ENCODE measurements at places on chromosomes 13 and 19. TPM values are rescaled to one million over a fixed set of nuclear protein-coding genes. Genes with fewer than 3 reads are reported as not detected.

GRCh38 chr13:100510208-100510957, 78.2 kb downstream of the GGACT start:
- no peak for DNase-seq

DNA sequence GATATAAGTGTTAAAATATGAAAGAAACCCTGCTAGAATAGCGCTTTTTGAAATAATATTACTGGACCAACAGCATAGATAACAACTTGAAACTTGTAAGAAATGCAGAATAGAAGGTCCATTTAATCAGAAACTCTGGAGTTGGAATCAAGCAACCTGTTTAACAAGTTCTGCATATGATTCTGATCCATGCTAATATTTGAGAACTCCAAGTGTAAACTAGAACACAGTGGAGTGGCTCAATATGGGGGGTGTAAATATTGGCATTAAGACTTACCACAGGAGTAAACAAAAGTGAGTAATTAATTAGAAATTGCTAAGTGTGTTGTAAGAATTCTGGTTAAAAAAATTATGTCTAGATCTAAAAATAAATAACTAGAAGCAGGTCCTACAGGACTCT, 151.2 kb downstream of the SLITRK1 start:
- DNase-seq, result no peak

THSD1 gene
- polyA plus RNA-seq, result 2.2 TPM

NKPD1 gene
- polyA plus RNA-seq, result not detected

GRCh38 chr19:49327878-49328544, 3.0 kb upstream of the SLC6A16 start:
- DNase-seq, result no peak

TEKTIP1 gene
- polyA plus RNA-seq, result 1.2 TPM

LSM7 gene
- polyA plus RNA-seq, result 160 TPM

TSSK6 gene
- 1.4 TPM for polyA plus RNA-seq

METTL21C gene
- not detected for polyA plus RNA-seq

DNA sequence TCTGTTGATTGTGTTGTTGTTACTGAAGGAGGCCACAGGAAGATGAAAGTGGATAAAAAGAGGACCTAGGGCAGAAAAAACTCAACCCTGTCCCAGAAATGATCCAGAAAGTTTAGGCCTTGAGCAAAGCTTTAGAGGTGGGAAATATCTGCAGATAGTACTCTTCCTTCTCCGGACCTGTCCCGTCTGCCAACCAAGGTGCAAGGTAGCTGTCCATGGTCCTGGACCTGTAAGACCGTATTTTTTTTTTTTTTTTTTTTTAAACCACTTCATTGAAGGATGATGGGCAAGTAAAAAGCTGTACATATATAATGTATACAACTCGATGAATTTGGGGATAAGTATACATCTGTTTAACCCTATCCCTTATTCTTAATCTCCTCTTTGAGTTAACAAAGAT, 225.9 kb downstream of the OLFM4 start:
- peak; percentile 63 for DNase-seq

C5AR2 gene
- polyA plus RNA-seq, result 3.0 TPM

- DNase-seq, result no peak
Observed at GRCh38 chr19:35052599-35053190, 11.2 kb downstream of the HPN start.

DNA sequence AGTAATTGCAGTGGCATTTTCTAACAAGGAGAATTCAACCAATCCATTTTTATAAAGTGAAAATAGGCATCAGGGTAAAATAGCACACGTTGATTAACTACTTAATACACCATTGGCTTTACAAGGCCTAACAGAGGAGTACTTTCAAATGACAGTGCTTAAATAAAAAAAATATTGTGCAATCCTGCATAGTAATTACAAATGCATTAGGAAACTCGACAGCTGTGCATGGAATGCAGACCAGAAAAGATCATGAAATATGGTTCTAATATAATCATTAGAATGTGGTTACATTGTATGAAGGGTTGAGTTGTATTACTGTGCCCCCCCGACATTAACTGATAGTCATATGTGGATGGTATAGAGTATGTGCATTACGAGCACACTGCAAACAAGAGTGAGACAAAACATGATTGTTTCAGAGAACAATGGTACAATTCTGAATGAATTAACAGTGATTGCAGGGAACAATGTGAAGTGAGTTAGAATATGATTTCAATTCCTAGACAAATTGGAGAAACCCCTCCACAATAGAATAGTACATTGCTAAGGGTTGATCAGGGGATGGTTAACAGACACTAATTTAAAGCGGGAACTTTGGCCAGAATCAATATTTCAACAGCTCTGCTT, 270.6 kb downstream of the GPC5 start:
- DNase-seq, result no peak

ZNF471 gene
- 2.6 TPM for polyA plus RNA-seq

PEG3 gene
- polyA plus RNA-seq, result 2.0 TPM

GRCh38 chr19:33110137-33110910, 21.6 kb upstream of the WDR88 start:
- DNase-seq, result no peak

DNA sequence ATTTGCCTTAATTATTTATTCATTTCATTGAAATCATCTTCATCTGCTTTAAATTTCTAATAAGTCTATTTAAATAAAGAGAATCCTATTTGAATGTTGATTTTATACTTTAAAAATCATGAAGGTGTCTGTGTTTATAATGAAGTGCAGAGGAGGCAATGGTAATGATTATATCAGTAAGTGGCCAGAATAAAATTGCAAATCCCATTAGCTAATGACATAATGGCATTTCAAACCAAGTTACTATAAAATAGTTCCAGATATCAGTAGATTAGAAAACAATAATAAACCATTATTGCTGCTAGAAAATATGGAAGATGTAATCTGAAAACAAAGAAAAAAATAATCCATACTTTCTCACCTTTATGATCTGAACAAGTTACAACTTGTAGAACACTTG, 647.8 kb upstream of the KLHL1 start:
- no peak for DNase-seq

- DNase-seq, result no peak
Observed at GRCh38 chr13:24063281-24063877, 97.1 kb upstream of the SPATA13 start.

LRRC63 gene
- 0.17 TPM for polyA plus RNA-seq

- DNase-seq, result no peak
Observed at GRCh38 chr13:84418041-84418440, 535.8 kb upstream of the SLITRK1 start.

SMIM44 gene
- polyA plus RNA-seq, result not detected

DNA sequence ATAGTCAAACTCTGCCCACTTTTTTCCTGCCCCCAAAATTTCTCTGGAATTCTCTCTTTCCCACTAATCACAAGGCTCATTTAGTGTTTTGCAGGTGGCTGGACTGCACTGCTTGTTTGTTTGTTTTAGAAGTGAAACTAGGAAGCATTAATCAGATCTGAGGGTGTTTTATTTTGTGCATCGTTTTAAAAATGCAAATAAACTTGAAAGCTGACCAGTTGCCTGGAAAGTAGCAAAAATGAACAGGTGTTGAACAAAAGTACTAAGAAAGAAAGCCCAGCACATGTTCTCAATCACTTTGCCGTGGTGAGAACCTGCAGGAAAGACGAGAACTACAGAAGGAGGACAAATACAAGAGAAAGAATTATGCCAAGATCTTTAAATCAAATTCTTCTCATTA, 365.5 kb downstream of the PCDH9 start:
- no peak for DNase-seq

B3GNT3 gene
- 2.0 TPM for polyA plus RNA-seq

NPHS1 gene
- polyA plus RNA-seq, result 39.7 TPM

ZNF681 gene
- polyA plus RNA-seq, result 0.30 TPM

DNA sequence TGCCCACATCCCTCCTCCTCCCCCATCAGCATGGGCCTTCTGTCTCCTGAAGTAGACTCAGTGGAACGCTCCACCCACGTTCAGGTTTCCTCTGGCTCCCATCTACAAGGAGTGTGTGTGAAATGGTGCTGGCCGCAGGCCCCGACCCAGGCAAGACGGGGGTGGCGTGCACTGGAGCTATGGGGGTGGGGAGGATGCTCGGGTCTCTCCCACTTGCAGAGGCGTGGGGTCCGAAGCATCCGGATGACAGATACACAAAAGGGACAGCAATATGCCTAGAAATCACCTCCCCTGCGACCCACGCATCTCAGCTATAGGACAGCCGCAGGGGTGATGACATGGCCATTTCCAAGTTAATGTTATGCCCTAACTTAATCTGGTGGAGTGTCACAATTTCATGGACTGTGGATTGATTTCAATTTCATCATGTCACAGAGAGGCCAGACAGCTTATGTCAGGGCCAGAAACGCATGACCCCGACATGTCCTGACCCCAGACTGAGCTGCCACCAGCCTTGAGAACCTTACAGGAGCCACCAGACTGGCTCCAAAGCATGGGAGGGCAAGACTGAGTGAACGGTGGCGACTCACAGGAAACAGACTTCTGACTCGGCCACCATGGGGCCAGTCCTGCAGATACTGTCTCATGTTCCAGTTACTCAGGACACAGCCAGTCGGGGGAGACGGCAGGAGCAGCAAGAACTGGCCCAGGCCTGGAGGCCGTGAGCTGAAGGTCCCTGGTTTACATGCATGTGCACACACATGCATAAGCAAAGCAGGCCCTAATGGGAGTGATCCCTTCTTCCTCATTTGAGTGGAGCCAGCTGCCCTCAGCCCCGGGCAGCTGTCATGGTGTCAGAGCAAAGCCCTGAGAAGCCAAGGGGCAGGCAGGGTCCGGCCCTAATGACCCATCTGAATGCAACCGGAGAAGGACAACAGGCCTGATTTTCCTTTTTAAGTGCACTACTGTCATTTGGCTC, 82.2 kb downstream of the SLC7A1 start:
- DNase-seq, result no peak

ZNF296 gene
- 1.2 TPM for polyA plus RNA-seq

DNA sequence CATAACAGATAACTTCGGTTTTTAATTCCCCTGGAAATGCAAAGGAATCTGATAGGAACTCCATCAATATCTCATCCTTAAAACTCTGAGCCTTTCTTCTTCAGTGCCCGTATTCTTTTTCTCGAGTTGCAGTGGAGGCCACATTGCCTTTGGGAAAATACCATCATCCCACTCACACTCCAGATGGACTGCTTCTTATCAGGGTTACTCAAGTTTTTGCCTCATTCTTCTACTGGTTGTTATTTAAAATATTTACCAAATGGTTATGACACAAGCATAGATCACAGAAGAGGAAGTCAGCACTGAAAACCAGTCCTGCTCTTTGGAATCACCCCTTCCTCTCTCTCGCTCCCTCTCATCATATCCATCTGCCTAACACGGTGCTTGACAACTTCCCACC, 1020.5 kb upstream of the SLC10A2 start:
- no peak for DNase-seq

PGLYRP1 gene
- not detected for polyA plus RNA-seq

GRCh38 chr13:98576200-98576945, 534 bp downstream of the STK24 start:
- peak; percentile 57 for DNase-seq

GRCh38 chr13:30616927-30617314, 799 bp upstream of the USPL1 start:
- no peak for DNase-seq

Measured in kidney (tissue), 22 donors.